ENCODE measurements at places on chromosomes 4 and X.
A peak's percentile ranks its signal among the peaks of the same experiment; 100 is the strongest.

DNA sequence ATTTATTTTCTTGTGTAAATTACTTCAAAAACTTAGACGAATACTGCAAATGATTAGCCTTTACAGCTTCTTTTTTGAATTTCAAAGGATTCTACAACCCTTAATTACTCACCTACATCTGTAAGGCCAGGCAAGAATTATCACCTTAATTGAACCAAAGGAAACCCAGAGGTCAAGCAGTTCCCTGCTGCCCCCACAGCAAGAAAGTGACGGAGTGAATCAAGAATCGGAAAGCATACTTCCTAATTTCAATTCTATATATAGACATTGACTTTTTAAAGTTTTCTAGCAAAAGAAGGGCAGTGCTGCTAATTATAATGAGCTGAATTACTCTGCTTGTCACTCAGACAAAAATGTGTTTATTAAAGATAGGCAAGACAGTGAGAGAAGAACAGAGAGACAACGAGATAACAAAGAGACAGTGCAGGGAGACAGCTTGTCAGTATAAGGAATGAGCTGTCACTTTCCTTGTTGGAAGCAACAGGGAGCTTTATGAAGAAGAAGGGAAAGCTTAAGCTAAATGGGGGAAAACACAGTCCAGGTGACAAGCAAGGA, 47.5 kb upstream of the SPANXN4 start:
- DNase-seq = no peak

DNA sequence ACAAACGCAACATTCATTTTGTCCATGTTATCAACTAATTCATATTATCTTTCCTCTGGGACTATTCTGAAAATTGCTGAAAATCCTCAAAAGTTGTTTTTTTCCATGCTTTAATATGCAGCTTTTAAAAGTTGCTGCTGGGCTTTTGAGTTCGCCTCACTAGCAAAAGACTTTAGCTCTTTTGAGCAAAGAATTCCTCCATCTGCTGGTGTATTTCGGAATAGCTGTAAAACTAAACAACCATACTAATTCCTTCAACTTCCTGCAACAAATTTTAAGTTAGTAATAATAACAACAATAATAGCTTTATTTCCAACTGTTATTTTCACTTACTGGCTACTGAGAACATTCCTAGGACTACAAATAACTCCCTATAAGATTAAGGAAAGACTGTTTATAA, 124.5 kb upstream of the PLAC1 start:
- no peak for DNase-seq

GRCh38 chrX:103716962-103717361, 6.3 kb downstream of the TMEM31 start:
- DNase-seq = no peak

GRCh38 chrX:64186974-64187761, 18.3 kb downstream of the AMER1 start:
- no peak for DNase-seq

GRCh38 chr4:80266253-80266901, at the start of gene FGF5:
Gene FGF5, plus strand, starts transcription at chr4:80266664. Its CDS starts 161 bp downstream, at chr4:80266825.
- DNase-seq = peak; percentile 73

GRCh38 chrX:29890646-29891200, 324.6 kb upstream of the MAGEB2 start:
- no peak for DNase-seq

GRCh38 chr4:105588252-105588651, 35.8 kb downstream of the ARHGEF38 start:
- DNase-seq = no peak

DNA sequence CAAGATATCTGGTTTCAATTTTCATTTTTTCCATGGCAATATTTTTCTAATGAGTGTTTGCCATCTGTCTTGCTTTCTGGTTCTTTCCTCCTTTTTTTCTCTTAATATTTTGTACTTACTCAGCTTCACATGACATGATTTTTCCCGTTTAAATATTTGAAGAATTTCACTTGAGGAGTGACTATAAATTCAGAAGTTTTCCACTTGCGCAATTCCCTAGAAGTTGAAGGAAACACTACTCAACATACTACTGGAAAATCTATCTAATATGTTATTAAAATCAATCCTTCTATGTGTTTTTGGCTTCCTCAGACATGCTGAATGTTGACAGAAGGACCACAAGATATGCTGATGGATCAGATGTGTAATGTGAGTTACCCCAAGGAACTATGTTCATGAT, 36.8 kb upstream of the BANK1 start:
- no peak for DNase-seq

- no peak for DNase-seq
Observed at GRCh38 chr4:189767941-189768340, 172.7 kb upstream of the FRG1 start.

DNA sequence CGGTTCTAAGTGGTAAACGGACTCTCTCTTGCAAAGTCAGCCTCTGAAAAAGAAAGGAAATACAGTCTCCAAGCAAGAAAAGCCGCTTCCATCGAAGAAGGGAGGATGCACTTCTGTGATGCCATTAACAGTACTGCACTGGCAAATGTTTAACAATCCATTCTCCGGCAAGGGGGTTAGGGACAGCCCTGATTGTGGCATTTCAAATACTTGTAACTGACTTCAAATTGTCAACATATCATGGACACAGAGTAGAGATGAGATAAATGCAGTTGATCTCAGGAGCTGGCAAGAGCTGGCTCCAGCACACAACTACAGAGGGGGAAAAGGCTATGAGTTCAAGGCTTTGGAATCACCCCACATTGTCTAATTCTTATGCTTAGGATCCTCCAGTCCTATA, 146.8 kb downstream of the SLC7A11 start:
- DNase-seq = no peak

- DNase-seq = no peak
Observed at GRCh38 chr4:9988933-9989332, 32.4 kb downstream of the SLC2A9 start.

DNA sequence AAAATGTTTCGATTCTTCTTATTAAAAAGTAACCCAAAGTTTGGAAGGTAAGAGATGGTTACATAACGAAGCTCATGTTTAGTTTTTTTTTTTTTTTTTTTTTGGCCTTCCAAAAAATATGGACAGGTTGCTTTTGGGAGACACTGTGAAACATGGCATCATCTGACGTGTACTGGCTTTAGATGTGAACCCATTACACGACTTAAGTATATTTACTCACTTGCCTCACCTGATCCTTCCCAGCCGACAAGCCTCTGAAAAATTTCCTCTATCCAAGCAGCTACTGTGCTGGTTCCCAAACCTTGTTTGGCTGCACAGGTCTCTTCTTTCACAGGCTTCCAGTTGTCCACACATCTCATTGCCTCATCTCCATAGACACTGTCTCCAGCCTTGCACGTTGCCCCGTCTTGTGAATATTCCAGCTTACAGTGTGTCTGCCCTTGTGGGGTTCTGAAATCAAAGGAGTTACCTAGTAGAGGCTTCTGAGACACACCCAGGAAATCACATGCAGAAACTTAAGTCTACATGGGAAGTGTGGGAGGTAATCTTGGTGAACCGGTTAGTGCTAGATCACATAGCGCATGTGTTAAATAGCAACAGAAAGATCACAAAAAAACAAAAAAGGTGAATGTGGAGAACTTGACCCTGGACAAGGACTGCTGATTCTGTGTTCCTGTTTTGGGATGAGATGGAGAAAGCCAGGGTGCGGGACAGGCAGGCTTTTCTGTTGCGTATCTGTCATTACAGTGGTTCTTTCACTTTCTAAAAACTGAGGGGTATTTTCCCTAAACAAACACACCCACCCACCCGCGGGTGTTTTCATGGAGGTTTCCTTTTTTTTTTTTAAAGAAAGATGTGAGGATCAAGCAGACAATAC, 328.6 kb downstream of the ARHGAP10 start:
- no peak for DNase-seq

GRCh38 chrX:97938706-97939105, 1055.0 kb downstream of the RPA4 start:
- DNase-seq = no peak

DNA sequence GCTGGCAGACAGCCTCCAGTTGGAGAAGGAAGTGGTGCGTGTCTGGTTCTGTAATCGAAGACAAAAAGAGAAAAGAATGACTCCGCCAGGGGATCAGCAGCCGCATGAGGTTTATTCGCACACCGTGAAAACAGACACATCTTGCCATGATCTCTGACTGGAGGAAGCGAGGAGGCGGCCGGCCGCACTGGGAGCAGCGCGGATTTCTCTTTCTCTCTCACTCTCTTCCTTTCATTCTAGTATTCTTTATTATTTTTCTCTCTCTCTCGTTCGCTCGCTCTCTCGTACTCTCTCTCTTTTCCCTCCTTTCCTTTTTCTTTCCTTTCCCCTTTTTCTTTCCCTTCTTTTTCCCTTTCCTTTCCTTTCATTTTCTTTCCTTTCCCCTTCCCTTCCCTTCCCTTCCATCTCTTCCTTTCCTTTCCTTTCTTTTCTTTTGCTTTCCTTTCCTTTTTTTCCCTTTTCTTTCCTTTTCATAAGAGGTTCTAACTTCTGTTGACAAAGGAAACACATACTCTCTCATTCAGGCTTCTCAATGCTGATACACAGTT, 1.2 kb downstream of the POU3F4 start:
- no peak for DNase-seq

DNA sequence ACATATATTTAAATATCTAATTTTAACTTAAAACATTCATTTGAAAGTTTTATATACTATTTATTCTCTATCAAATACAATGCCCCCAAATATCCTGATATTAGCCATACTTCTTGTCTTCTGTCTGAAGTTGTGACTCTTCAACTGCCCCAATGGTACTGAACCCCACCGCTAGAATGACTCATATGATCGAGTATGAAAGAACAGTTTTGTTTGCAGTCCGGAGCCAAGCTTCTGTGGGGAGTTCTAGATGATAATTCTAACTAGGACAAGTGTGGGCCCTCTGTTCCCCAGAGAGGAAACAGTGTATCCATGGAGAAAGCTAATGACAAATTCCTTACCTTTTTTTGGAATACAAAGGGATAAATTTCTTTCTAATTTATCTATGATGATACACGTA, 24.7 kb upstream of the CT47A1 start:
- no peak for DNase-seq

DNA sequence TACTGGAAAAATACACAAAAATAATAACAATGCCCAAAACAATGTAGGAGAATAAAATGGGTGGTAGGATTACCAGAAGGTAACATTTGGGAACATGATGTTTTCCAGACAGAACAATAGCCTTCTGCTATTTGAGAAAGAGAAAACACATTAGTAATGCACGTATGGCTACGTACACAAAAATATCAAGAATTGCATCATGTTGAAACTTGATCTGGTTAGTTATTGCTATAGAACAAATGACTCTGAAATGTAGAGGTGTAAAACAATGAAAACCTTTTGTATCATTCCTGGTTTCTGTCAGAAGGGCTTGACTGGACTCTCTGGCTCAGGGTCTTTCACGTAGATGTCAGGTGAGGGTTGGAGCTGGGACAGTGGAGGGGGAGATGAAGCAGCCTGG, 1040.0 kb downstream of the FAT4 start:
- no peak for DNase-seq

DNA sequence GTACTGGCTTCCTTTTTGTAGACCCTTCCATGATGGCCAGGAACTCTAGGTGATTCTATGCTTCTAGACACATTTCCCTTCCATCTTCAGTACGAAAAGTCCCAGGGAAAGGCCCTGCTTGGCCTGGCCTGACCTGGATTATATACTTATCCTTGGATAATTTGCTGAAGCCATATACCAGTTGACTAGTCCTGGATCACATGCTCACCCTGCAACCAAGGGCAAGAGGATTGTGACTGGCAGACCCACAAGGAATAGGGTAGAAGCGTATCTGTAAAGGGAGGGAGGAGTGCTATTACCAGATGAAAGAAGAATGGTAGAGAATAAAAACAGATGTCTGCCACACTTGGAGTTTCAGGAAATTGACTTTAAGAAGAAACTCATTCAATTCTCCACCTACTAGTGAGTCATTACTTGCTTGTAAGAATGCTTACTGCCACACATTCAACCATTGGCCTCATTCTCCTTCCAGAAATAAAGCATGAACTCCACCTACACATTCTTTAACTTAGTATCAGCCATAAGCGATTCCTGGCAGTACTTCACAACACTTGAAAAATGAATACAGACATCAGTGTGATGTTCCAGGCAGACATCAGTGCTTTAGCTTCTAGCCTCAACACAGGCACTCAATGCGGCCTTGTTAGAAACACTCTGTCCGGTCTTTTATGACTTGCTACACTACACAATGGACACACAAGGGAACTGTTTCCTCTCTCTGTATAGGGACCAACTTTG, 141.8 kb downstream of the CBR4 start:
- DNase-seq = no peak

DNA sequence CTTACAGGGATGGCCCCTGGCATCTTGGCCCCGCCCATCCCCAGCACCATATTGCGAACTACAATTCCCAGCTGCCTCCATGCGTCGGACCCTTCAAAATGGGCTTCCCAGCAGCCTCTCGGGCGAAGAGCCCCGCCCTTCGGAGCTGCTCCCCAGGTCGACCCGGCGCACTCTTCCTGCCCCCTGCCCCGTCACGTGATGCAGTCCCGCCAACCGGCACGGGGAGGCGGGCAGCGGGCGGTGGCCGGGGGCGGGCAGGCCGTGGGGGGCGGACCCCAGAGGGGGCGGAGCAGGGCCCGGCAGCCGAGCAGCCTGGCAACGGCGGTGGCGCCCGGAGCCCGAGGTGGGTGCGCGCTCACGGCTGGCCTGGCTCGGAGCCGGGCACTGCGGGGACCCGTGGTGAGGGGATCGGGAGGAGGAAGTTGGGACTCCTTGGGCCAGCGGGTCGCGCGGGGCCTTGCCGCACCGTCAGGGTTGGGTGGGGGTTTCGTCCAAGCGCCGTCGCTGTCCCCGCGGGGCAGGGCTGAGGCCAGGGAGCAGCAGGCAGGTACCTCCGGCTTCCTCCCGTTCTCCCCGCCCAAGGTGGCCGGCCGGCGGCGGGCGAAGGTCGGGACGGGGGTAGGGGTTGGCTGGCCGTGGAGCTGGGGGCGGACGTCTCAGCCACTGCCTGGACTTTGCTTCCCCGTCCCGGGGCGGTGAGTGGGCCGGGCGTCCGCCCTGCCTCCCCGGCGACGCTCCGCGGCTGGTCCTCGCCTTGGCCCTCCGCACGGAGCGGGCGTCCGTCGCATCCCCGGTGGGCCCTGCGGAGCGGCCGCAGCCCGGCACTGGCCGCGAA, at the start of gene MTM1:
TSS of gene MTM1 (plus strand) at position 302 of the 835 bp plus-strand sequence. CDS start 23,994 bp downstream, outside the sequence.
- peak; percentile 84 for DNase-seq

GRCh38 chr4:150283689-150284088, 205.4 kb downstream of the DCLK2 start:
- DNase-seq = peak; percentile 92
